ENCODE measurements at places on chromosomes 12 and 14.
A peak's percentile ranks its signal among the peaks of the same experiment; 100 is the strongest.

GRCh38 chr12:40325349-40325960, 100.7 kb downstream of the LRRK2 start:
- DNase-seq, result peak; percentile 34

DNA sequence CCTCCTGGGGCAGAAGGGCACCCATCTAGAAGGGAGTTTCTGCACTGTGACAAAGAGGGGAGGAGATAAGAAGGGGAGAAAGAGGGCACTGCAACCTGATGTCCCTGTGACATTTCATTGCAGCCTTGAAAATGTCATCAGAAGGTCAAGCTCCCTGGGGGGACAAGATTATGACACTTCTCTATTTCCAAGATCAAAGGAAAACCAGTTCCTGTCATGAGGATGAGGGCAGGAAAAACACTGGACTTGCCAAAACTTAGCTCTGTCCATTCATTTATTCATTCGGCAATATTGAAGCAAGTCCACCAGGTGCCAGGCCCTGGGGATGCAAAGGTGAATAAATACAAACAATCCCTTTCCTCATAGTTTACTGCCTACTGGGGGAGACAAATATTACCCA, 138.4 kb upstream of the CDKN3 start:
- no peak for DNase-seq

- no peak for DNase-seq
Observed at GRCh38 chr14:97762386-97762785, 965.2 kb downstream of the VRK1 start.

DNA sequence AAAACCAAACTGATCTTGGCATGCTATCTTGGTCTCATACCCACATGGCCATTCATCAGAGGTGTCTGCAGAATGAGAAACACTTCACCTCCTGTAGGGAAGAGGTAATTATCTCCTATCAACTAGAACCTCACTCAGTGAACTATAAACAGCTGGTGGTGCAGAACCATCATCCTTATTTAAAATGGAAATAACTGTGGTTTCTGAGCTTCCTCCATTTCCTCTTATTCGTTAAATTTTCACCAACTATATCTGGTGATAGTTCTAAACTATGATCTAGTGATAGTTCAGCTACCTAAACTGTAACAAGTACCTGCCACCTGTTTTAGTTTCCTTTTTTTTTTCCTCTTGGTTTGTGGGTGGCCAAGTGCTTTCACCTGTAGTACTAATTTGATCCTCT, 218.5 kb downstream of the FUT8 start:
- no peak for DNase-seq

DNA sequence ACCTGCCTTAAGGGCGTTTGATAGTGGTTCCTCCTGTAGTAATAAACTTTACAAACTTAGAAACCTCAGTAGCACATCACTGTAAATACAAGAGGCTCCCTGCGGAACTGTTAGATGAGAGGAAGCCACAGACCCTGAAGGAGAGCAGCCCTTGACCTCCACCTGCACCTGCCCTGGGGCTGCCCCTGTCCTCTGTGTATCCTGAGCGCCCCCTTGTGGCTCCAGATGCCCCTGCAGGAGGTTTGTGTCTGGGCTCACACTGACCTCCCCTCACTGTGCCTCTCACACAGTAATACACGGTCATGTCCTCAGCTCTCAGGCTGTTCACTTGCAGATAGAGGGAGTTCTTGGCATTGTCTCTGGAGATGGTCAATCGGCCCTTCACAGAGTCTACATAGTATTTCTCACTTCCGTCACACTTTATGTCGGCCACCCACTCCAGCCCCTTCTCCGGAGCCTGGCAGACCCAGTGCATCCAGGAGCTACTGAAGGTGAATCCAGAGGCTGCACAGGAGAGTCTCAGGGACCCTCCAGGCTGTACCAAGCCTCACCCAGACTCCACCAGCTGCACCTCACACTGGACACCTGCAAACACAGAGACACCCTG, 1059.8 kb downstream of the TMEM121 start:
- no peak for DNase-seq

DNA sequence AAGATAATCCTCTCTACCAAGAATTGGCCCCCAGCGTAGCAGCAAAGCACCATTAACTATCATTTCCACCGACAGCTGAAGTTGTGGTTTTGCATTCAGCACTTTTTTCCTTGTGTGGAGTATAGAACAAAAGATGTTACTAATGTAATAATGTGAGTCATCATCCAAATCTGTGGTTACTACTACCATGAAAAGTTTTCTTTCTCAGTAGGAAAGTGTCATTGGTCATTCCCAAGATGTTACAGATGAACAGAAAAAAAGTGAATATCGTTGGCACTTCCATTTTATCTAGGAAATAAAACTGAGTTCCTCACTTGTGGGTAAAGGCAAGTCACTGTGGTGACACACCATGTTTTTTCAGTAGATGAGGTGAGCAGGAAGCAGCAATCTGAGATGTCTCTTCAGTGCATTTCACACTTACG, 30.3 kb upstream of the IFNG start:
- peak; percentile 38 for DNase-seq

GRCh38 chr12:39736406-39736805, 116.8 kb upstream of the ABCD2 start:
- DNase-seq, result no peak
